ENCODE measurements at places on chromosomes 6 and 20. TPM values are rescaled to one million over a fixed set of nuclear protein-coding genes. Genes with fewer than 3 reads are reported as not detected.

DNA sequence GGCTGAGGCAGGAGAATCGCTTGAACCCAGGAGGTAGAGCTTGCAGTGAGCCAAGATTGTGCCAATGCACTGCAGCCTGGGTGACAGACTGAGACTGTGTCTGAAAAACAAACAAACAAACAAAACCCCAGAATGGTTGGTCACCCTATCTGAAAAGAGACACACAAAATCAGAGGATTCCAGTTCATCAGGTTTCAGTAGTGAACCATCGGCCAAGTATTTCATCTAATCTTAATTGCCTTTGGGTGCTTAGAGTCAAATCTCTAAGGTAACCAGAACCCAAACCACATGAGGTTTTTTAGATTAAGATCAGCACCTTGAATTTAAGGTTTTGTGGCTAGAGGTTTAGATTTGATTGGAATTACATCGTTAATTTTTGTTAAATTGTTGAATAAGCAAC is 8.3 kb upstream of the ZBTB2 start:
- DNase-seq: no peak

GRCh38 chr20:34282041-34282440 is 21.1 kb downstream of the AHCY start:
- no peak for DNase-seq

- no peak for DNase-seq
These were observed 213.1 kb downstream of the ATXN1 start for GRCh38 chr6:16548121-16548520.

DNA sequence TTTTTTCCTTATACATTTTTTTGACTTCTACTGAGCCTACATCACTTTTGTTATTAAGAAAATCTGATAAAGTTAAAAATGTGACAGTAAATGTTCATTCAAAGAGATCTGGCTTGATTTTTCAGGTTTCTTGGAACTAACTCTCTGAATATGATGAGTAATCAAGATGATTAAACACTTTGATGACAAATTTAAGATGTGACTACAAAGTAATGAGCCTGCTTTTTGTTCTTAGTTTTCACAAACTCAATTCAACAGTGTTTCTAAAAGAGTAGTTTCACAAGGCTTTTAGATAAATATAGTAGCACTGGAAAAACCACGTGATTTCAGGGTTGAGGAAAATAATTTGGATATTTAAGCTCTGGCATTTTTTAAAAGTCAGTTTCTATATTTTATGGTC is 37.9 kb upstream of the HDDC2 start:
- DNase-seq: no peak

- DNase-seq: no peak
These were observed 84.7 kb downstream of the DLGAP4 start for GRCh38 chr20:36390719-36391415.

GRCh38 chr20:17797161-17797560 is 97.4 kb downstream of the BANF2 start:
- no peak for DNase-seq

DNA sequence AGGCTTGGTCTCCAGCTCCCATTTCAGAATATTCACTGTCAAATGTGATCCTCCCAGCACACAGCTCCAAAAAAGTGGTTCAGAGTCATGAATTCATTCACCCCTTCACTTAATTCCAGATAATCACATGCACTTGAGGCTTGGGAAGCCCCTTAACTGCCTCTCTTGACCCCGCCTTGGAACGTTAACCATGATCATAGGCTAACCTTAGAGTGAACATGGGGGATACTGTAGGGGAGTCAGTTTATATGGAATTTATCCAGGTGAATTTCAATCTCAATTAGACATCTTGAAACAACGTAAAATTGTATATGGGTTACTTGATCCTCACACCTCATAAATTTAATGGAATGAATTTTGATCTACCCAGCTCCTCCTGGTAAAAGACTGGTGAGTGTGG is 346.8 kb upstream of the ARID1B start:
- no peak for DNase-seq

GRCh38 chr20:58198384-58198783 is 30.1 kb downstream of the ANKRD60 start:
- no peak for DNase-seq

DNA sequence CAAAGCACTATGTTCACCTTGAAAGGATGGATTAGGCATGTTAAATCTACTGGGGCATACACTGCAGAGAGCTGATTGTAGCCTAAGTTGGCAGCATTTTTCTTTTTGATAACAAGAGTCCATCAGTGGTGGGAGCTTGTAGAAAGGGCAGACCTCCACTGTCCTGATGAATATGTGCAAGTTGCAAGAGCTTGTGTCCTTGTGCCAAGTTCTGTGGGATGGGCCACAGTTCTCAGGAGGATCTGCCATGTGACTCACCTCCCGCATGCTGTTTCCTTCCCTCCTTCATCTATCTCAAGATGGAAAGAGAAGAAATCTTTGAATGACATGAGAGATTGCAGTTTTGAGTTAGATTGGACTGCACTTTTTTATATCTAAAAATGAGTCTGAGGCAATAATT is 58.3 kb upstream of the GGTLC1 start:
- no peak for DNase-seq

DNA sequence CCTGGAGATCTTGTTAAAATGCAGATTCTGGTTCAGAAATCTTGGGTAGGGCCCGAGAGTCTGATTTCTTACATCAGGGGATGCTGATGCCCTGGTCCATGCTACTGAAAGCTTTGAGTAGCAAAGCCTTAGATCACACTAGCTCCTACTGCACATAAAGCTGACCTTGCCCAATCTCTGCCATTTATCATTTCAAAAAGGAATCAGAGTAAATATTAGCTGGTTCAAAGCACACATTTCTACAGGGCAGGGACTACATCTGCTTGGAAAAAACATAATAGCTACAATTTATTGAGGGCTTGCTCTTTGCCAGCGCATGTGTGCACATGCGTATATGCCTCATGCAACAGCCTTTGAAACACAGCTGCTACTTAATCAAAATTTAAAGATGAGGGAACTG is 440.4 kb upstream of the ARID1B start:
- no peak for DNase-seq

GRCh38 chr6:6748001-6748400 is 159.5 kb downstream of the LY86 start:
- no peak for DNase-seq

DNA sequence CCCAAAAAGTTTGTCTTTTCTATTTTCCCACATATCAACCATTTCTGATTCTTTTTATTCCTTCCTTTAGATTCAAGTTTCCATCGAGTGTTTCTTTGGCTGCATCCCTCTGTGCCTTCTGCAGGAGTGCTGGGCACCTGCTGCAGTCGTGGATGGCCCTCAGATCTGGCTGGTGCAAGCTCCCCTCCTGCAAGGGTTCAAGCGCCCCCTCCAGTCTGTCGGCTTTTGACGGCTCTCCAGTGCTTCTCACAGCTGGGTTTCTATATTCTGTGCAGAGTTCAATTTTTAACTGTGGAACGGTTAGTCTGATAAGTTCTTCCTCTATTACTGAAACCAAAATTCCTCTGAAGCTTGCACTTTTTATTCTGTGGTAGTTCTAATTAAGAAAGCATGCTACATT is 132.1 kb downstream of the HUS1B start:
- DNase-seq: no peak

Gene DYNLT1
- 68.1 TPM for total RNA-seq

Gene PNPLA1
- total RNA-seq: not detected

Gene FAM162B
- total RNA-seq: 4.3 TPM

Data from dermis blood vessel endothelial cell (primary cell).